DND-41 (cell line): ENCODE measurements at places on chromosomes 5 and 9.

- DNase-seq: peak; percentile 96
- no peaks in the 10 kb centered on the region for H3K27me3 ChIP-seq
- H3K36me3 ChIP-seq: peaks cover 44% of the 10 kb centered on the region
- peaks cover 74% of the 10 kb centered on the region for H3K4me1 ChIP-seq
Observed at GRCh38 chr5:132490484-132491367, at the start of gene IRF1. TSS of gene IRF1 (minus strand) at chr5:132490773. CDS start at chr5:132489478, 1,295 bp downstream.

- no peak overlapping the region for H3K4me3 ChIP-seq
- no peaks in the 10 kb centered on the region for H3K4me1 ChIP-seq
- H3K27ac ChIP-seq: no peak overlapping the region
Observed at GRCh38 chr5:173187054-173187743, 42.9 kb downstream of the BNIP1 start.

DNA sequence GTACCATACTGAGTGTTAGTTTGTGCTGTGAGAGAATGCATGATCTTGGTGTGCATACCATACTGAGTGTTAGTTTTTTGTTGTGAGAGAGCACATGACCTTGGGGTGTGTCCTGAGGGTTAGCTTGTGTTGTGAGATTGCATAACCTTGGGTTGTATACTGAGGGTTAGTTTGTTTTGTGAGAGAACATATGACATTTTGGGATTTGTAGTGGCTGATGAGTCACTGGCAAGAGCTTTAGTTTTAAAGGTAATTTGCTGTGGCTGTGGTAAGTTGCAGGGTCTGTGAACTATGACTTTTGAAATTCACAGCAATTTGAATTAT lies 1068.3 kb upstream of the EDIL3 start:
- DNase-seq: no peak
- no peaks in the 10 kb centered on the region for H3K4me1 ChIP-seq
- H3K27me3 ChIP-seq: no peaks in the 10 kb centered on the region
- no peak overlapping the region for H3K27ac ChIP-seq
- no peak overlapping the region for H3K4me3 ChIP-seq

- peak overlapping the region; percentile 50; the same call in 1 of the 2 replicates for H3K27ac ChIP-seq
- H3K36me3 ChIP-seq: no peaks in the 10 kb centered on the region
- H3K27me3 ChIP-seq: peaks cover 3% of the 10 kb centered on the region
- DNase-seq: peak; percentile 40
- H3K4me1 ChIP-seq: peaks cover 16% of the 10 kb centered on the region
Observed at GRCh38 chr9:99720455-99721050, 101.1 kb upstream of the NR4A3 start.

- no peak overlapping the region for H3K27ac ChIP-seq
- no peak overlapping the region for H3K4me3 ChIP-seq
- no peaks in the 10 kb centered on the region for H3K27me3 ChIP-seq
- no peak for DNase-seq
Observed at GRCh38 chr9:131469951-131470350, 32.8 kb upstream of the POMT1 start.

- no peaks in the 10 kb centered on the region for H3K4me1 ChIP-seq
- H3K27me3 ChIP-seq: no peaks in the 10 kb centered on the region
- no peak overlapping the region for H3K27ac ChIP-seq
- H3K4me3 ChIP-seq: no peak overlapping the region
- DNase-seq: no peak
Observed at GRCh38 chr5:6193310-6193709, 185.0 kb downstream of the MED10 start.

DNA sequence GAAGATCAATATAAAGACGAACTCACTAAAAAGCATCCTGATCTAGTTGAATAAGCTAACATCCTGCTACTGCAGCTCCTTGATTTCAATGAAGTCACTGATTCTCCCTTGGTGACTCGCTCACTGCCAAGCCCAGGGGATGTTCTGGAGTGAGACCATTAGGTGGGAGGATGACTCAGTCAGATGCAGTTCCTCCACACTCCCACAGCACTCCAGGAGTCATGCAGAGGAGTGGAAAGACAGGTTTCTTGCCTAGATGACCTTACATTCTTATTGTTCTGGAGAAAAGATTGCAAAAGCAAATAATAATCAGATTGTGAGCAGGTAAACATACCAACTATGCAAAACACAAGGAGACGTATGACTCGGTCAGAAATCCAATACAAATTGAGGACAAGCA lies 15.3 kb downstream of the GCNT4 start:
- no peak overlapping the region for H3K4me3 ChIP-seq
- H3K36me3 ChIP-seq: no peaks in the 10 kb centered on the region
- no peak for DNase-seq
- no peak overlapping the region for H3K27ac ChIP-seq

GRCh38 chr9:79026316-79026715 lies 545.4 kb upstream of the TLE4 start:
- no peak for DNase-seq
- H3K27me3 ChIP-seq: no peaks in the 10 kb centered on the region
- no peak overlapping the region for H3K27ac ChIP-seq
- H3K36me3 ChIP-seq: no peaks in the 10 kb centered on the region
- no peaks in the 10 kb centered on the region for H3K4me1 ChIP-seq
- no peak overlapping the region for H3K4me3 ChIP-seq

DNA sequence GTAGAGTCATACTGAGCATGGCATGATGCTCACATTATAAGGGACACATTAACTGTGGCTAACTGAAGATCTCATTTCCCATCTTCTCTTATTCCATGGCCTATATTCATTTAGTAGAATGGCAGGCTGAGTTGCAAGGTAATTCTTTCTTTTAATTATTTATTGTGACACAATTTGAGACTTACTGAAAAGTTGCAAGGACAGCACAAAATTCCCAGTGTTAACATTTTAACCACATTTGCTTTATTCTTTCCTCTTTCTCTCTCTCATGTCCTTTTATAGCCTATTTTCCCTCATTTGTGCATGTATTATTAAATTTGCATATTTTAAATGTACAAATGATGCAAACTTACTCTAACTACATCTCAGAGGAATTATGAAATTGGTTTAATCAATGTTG lies 366.1 kb upstream of the RPS23 start:
- peaks cover 31% of the 10 kb centered on the region for H3K4me1 ChIP-seq
- no peak overlapping the region for H3K27ac ChIP-seq
- no peaks in the 10 kb centered on the region for H3K36me3 ChIP-seq
- H3K4me3 ChIP-seq: no peak overlapping the region
- DNase-seq: no peak
- no peaks in the 10 kb centered on the region for H3K27me3 ChIP-seq

- no peaks in the 10 kb centered on the region for H3K4me1 ChIP-seq
- no peak overlapping the region for H3K27ac ChIP-seq
- DNase-seq: no peak
- no peak overlapping the region for H3K4me3 ChIP-seq
- no peaks in the 10 kb centered on the region for H3K27me3 ChIP-seq
Observed at GRCh38 chr9:130858739-130859705, 24.0 kb downstream of the ABL1 start.

- no peak for DNase-seq
- no peak overlapping the region for H3K27ac ChIP-seq
Observed at GRCh38 chr5:179865491-179866240, 7.0 kb upstream of the MRNIP start.

- H3K27ac ChIP-seq: peak overlapping the region; percentile 81
- peak; percentile 20 for DNase-seq
Observed at GRCh38 chr9:129414377-129414992, 206.4 kb downstream of the C9orf50 start.

GRCh38 chr9:130499804-130500263 lies 55.1 kb downstream of the ASS1 start:
- no peak for DNase-seq
- no peak overlapping the region for H3K4me3 ChIP-seq
- no peaks in the 10 kb centered on the region for H3K36me3 ChIP-seq
- H3K27ac ChIP-seq: no peak overlapping the region

- H3K4me1 ChIP-seq: no peaks in the 10 kb centered on the region
- no peak for DNase-seq
- no peak overlapping the region for H3K27ac ChIP-seq
- no peak overlapping the region for H3K4me3 ChIP-seq
- H3K27me3 ChIP-seq: no peaks in the 10 kb centered on the region
Observed at GRCh38 chr9:85630676-85631075, 111.1 kb downstream of the AGTPBP1 start.

- no peak overlapping the region for H3K27ac ChIP-seq
- H3K36me3 ChIP-seq: no peaks in the 10 kb centered on the region
- no peaks in the 10 kb centered on the region for H3K4me1 ChIP-seq
Observed at GRCh38 chr9:116800885-116801284, 113.8 kb downstream of the TRIM32 start.

GRCh38 chr5:164020116-164020515 lies 514.7 kb downstream of the MAT2B start:
- no peak overlapping the region for H3K4me3 ChIP-seq
- no peak overlapping the region for H3K27ac ChIP-seq
- no peak for DNase-seq
- no peaks in the 10 kb centered on the region for H3K36me3 ChIP-seq
- no peaks in the 10 kb centered on the region for H3K27me3 ChIP-seq

GRCh38 chr9:127183814-127184582 lies 61.6 kb upstream of the ANGPTL2 start:
- no peak for DNase-seq
- peaks cover 7% of the 10 kb centered on the region for H3K27me3 ChIP-seq
- H3K27ac ChIP-seq: no peak overlapping the region
- H3K4me1 ChIP-seq: no peaks in the 10 kb centered on the region
- no peak overlapping the region for H3K4me3 ChIP-seq
- no peaks in the 10 kb centered on the region for H3K36me3 ChIP-seq

- no peaks in the 10 kb centered on the region; the same call in 1 of the 2 replicates for H3K36me3 ChIP-seq
- peak; percentile 2 for DNase-seq
- H3K27ac ChIP-seq: peak overlapping the region; percentile 26; the same call in 1 of the 2 replicates
- no peaks in the 10 kb centered on the region for H3K27me3 ChIP-seq
Observed at GRCh38 chr9:93599571-93600403, 23.4 kb downstream of the PHF2 start.

GRCh38 chr9:124877021-124877782 lies 15.3 kb downstream of the ARPC5L start:
- peaks cover 83% of the 10 kb centered on the region for H3K36me3 ChIP-seq
- no peaks in the 10 kb centered on the region for H3K27me3 ChIP-seq
- no peak for DNase-seq
- no peak overlapping the region for H3K27ac ChIP-seq
- H3K4me1 ChIP-seq: peaks cover 3% of the 10 kb centered on the region; the same call in 1 of the 2 replicates

DNA sequence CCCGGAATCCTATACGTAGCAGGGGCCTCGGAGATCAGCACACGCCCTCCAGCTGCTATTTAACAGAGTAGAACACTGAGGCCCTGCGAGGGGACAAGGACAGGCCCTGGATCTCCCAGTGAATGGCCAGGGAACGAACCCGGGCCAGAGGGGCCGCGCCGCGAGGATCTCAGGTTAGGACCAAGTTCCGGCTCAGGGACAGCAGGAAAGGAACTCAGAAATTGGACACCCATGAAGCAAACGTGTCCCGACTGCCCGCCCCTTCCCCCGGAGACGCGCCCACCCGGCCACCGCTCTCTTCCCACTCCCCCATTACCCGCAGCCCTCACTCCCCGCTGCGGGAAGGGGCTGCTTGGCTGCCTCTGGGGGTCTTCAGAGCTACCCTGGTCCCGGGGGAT lies 1.0 kb upstream of the FOXE1 start:
- H3K27me3 ChIP-seq: peaks cover 4% of the 10 kb centered on the region
- no peaks in the 10 kb centered on the region for H3K36me3 ChIP-seq
- DNase-seq: no peak
- no peak overlapping the region for H3K4me3 ChIP-seq
- H3K27ac ChIP-seq: no peak overlapping the region
- no peaks in the 10 kb centered on the region for H3K4me1 ChIP-seq

DNA sequence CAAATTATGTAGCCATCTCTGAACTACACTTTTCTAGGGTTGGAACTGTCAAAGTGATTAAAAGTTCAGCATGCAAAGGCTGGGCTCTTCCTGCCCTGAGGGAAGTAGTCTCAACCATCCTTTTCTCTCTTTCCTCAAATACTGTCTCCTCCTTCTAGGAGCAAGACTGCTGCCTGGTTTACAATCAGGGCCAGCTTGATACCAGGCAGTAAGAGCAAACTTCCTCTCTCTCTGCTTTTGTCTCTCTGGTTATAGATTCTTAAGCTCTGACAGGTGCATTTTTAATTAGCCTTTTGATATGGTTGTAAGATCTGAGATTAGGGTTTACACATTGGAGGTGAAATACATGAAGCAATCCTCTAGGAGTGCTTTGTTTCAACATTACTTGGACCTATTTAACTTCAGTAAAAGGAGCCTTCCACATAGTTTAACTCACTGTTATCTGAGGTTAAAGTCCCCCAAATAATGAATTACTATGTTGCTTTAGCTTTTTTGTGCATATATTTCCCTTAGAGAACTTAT lies 436.1 kb downstream of the SPATA31D1 start:
- no peak for DNase-seq
- no peaks in the 10 kb centered on the region for H3K36me3 ChIP-seq
- H3K4me1 ChIP-seq: no peaks in the 10 kb centered on the region

- no peaks in the 10 kb centered on the region for H3K36me3 ChIP-seq
- no peaks in the 10 kb centered on the region for H3K4me1 ChIP-seq
- no peak for DNase-seq
- no peak overlapping the region for H3K4me3 ChIP-seq
- no peaks in the 10 kb centered on the region for H3K27me3 ChIP-seq
Observed at GRCh38 chr5:16944816-16945562, 8.9 kb upstream of the MYO10 start.

- H3K4me1 ChIP-seq: no peaks in the 10 kb centered on the region
- H3K36me3 ChIP-seq: no peaks in the 10 kb centered on the region
Observed at GRCh38 chr5:136892000-136892399, 526.7 kb upstream of the TRPC7 start.

DNA sequence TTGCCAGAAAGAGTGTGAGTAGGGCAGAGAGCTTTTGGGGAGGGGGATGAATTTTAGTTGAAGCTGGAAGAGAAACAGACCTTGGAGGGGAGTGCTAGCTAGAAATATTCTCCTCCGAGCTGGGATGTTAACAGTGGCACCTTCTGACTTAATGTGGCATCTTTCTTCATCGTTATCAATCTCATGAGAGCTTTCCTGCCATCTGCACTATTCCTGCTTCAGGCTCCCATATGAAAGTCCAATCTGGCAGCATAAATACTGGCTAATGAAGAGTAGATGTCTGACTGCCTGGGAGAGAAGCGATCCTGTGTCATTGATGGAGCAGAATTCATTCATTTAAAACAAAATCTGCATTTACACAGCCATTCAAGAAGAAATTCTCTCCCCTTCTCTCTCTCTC lies 284.5 kb downstream of the TMEM38B start:
- no peaks in the 10 kb centered on the region for H3K27me3 ChIP-seq
- H3K4me3 ChIP-seq: no peak overlapping the region
- H3K36me3 ChIP-seq: no peaks in the 10 kb centered on the region
- H3K27ac ChIP-seq: no peak overlapping the region
- DNase-seq: no peak

GRCh38 chr9:92164490-92164889 lies 49.3 kb upstream of the SPTLC1 start:
- H3K27me3 ChIP-seq: no peaks in the 10 kb centered on the region
- H3K36me3 ChIP-seq: no peaks in the 10 kb centered on the region
- no peaks in the 10 kb centered on the region for H3K4me1 ChIP-seq
- H3K27ac ChIP-seq: no peak overlapping the region
- no peak overlapping the region for H3K4me3 ChIP-seq
- DNase-seq: no peak
